Hematopoietic multipotent progenitor cell treated with erythropoietin and hydrocortisone succinate and interleukin-3 and kit ligand, for 6 days (in vitro differentiated cells): ENCODE measurements at places on chromosomes 7 and 10.

GRCh38 chr7:28180364-28181147, at the start of gene JAZF1:
TSS of gene JAZF1 (minus strand) at chr7:28180795.
- DNase-seq: peak; percentile 76

DNA sequence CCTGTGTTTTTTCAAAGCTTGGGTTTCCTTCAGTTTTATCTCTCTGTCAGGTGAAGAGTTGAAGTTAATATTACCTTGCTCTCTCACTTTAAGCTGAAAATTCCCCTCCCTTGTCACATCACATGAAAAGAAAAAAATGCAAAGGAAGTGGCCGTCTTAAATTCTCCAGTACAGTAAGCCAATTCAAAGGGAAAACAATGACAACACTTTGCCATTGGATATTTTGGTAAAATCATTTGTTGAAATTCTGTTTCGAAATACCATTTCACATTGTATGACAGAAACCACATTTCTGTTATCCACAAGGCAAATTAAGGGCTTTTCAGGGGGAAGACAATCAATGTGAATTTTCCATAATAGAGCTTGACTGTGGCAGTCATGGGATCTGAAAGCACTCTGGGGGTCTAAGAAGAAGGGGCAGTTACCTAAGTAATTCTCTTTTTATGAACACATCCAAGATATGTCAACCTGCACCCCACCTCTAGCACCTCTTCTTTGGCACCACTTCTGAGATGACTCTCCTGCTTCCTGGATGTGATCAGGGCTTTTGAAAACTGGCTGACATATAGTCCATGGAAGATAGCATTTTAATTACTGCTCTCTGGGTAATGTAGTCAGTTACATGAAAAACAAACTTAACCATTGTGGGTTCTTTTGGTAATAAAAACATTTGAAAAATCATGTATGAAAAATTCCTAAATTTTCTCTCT, 63.8 kb downstream of the ENTPD1 start:
- no peak for DNase-seq

- DNase-seq: no peak
Observed at GRCh38 chr10:122304054-122304579, 33.0 kb downstream of the BTBD16 start.

DNA sequence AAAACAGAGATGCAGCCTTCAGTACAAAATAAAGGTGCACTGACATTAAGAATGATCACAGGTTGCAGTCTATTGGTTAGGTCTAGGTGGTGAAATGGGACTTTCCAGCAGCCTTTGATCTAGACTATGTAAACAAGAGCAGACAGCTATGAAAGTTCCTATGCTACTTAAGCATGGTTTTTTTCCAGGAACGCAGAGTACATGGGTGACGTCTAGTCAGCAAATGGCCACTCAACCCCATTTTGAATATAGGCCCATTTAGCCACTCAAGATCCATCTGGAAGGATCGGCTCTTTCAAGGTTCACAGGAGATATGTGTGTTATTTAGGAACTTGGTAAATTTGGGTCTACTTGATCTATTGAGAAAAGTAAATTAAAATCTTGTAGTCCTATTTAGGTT, 1424.6 kb upstream of the LRRTM3 start:
- DNase-seq: no peak

DNA sequence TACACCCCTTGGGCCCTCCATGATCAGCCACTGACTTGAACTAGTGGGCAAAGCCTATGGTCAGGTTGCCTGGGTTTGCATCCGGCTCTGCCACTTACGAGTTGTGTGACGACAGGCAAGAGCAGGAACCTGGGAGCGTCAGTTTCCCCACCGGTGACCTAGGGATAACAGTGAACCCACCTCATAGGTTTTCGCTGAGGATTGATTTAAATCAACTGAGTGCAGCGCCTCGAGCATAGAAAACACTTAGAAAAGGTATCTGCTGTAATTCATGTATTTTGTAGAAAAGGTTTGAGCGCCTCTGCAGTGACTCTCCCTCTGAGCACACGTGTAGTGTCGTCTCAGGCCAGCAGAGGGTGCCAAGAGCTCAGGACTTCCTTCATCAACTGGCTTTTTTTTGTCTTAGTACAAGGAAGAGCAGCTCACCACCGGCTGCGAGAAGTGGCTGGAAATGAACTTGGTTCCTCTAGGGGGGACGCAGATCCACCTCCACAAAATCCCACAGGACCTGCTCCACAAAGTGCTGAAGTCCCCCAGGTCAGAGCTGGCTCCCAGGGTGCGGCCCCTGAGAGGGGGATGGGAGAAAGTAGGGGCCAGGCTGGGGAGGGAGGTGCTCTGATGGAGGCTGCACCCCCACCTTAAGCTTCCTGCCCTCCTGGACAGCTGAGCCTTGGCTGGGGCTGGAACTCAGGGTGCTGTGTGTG, 27.7 kb downstream of the BTBD16 start:
- DNase-seq: peak; percentile 81

DNA sequence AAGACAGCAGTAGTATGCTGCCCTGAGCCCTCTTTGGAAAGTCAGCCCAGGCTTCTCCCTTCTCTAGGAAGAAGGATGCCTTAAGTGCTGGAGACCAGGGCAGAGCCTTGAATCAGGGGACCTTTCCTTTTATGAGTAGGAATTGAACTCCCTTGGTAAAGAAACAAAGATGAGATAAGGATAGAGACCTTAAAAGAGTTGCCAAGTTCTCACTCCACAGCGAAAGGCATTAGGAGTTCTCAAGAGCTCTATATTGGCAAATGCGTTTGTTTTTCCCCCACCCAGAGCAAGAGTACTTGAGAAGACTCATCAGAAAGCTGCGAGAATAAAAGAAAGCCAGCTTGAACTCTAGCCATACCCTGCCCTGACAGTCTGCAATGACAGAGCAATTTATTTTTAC, 72.9 kb upstream of the OGDHL start:
- DNase-seq: no peak

GRCh38 chr10:23399701-23400144, 39.2 kb upstream of the OTUD1 start:
- DNase-seq: no peak

DNA sequence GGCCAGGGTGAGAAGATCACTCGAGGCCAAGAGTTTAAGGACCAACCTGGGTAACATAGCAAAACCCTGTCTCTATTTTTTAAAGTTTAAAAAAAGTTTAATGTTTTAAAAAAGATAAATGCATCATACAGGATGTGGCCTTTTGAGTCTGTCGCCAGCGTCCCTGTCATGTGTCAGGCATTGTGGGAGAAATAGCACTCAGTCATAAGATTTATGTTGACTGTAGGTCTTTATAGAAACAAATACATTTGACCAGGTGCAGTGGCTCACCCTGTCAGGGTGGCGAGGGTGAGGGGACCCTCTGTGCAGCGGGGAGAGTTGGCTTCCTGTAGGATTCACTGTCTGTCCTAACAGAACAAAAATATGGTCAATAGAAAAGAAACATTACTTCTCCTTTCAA, 63.5 kb upstream of the SH2B2 start:
- no peak for DNase-seq

GRCh38 chr7:131011976-131012375, 278.0 kb upstream of the KLF14 start:
- DNase-seq: peak; percentile 88

GRCh38 chr7:42914421-42915045, 2.7 kb upstream of the C7orf25 start:
- DNase-seq: peak; percentile 59

GRCh38 chr10:36475746-36476145, 649.7 kb upstream of the ANKRD30A start:
- DNase-seq: no peak

GRCh38 chr10:47412869-47413268, 28.8 kb upstream of the ZNF488 start:
- no peak for DNase-seq
